Naive B cell (primary cell): ENCODE measurements at places on chromosomes 3 and 15.

- DNase-seq = peak; percentile 65
Measured at GRCh38 chr15:32908135-32908801, 190.5 kb downstream of the GREM1 start.

GRCh38 chr15:90189781-90190467, 11.2 kb upstream of the SEMA4B start:
- no peak for DNase-seq

DNA sequence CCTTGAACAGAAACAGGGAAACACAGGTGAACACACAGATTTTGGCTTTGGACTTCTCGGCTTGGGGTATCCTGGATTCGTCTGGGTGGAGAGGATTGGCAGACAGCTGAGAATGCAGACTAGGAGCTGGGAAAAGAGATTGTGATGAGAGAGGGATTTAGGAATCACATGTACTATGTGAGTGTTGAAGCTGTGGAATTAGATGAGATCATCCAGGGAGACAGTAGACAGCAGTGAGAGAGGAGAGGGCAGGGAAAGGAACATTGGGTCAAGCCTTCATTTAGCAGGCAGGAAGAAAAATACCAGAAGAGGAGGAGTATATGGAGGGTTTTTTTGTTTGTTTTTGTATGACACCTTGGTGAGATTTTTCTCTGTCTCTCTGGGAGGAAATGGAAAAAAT, 262.1 kb upstream of the TBL1XR1 start:
- DNase-seq = no peak

- no peak for DNase-seq
Measured at GRCh38 chr15:51048308-51048707, 46.4 kb downstream of the TNFAIP8L3 start.

DNA sequence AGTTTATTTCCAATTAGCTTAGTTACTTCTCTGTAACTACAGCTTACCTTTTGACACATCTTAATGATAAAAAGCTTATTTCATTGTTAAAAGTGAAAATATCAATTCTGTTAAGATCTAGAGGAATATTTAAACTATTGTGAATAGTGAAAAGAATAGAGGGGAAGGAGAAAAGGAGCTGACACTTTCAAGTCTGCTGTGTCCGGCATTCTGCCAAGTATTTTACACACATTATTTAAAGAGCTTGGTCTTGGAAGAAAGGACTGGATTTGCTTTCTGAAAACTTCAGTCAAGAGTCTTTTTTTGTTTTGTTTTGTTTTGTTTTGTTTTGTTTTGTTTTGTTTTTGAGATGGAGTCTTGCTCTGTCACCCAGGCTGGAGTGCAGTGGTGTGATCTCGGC, 34.8 kb downstream of the CCDC80 start:
- no peak for DNase-seq
